Activated T-helper 1 cell treated with Interleukin-2 at 50 U/mL for 16 hours (primary cell): ENCODE measurements at places on chromosomes 12 and 14.

GRCh38 chr14:105493921-105494605, 3.0 kb downstream of the TEDC1 start:
- no peak for DNase-seq

- DNase-seq, result no peak
Observed at GRCh38 chr14:54500744-54501143, 9.0 kb upstream of the CGRRF1 start.

GRCh38 chr12:1851151-1851701, 30.9 kb downstream of the LRTM2 start:
- DNase-seq, result no peak

DNA sequence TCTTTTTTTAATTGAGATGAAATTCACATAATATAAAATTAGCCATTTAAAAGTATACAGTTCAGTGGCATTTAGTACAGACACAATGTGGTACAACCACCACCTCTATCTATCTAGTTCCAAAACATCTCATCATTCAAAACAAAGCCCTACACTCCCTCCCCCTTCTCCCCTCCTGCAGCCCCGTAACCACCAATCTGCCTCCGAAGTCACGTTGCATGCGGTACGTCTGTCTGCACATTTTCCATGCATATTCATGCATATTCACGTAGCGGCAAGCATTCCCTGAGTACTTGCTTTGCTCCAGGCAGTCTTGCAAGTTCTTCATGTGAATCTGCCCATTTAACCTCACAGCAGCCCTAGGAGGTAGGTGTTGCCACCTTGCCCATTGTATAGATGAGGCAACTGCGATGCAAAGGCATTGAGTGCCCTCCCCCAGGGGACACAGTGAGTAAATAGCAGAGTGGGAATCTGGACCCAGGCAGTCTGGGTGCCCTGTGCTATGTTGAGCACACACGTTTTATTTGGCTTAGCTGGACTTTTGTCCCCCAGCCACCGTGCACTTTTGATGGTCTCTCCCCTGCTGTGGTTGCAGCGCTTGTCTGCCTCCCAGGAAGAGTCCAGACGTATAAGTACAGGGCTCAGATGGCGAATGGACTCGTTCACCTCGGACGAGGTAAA, 43.4 kb downstream of the RIN3 start:
- DNase-seq, result no peak

DNA sequence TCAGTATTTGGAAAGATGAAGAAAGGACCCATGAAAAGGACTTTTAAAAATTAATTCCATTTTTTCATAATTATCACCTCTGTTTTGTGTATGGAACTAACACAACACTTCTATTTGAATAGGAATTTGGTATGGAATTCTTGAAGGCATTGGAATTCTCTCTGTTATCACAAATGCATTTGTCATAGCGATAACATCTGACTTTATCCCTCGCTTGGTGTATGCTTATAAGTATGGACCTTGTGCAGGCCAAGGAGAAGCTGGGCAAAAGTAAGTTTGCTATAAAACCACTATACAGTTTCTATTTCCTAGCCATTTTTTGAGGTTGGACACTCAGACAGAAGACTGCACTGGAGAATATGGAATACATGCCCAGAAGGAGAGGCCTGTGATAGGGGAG, 98.6 kb downstream of the SLC5A8 start:
- DNase-seq, result no peak

- DNase-seq, result no peak
Observed at GRCh38 chr12:115620816-115621215, 656.7 kb downstream of the MED13L start.

GRCh38 chr12:125267114-125267513, 201.9 kb downstream of the AACS start:
- DNase-seq, result no peak

DNA sequence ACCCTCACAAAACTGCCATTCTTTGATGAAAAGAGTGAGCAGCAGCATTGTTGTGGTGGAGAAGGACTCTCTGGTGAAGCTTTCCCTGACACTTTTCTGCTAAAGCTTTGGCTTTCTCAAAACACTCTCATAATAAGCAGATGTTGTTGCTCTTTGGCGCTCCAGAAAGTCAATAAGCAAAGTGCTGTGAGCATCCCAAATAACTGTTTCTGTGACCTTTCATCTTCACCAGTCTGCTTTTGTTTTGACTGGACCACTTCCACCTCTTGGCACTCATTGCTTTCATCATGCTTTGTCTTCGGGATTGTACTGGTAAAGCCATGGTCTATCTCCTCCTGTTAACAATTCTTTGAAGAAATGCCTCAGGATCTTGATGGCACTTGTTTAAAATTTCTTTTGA, 424.7 kb upstream of the TMPO start:
- no peak for DNase-seq

- no peak for DNase-seq
Observed at GRCh38 chr12:65998536-65999530, 131.7 kb downstream of the LLPH start.

DNA sequence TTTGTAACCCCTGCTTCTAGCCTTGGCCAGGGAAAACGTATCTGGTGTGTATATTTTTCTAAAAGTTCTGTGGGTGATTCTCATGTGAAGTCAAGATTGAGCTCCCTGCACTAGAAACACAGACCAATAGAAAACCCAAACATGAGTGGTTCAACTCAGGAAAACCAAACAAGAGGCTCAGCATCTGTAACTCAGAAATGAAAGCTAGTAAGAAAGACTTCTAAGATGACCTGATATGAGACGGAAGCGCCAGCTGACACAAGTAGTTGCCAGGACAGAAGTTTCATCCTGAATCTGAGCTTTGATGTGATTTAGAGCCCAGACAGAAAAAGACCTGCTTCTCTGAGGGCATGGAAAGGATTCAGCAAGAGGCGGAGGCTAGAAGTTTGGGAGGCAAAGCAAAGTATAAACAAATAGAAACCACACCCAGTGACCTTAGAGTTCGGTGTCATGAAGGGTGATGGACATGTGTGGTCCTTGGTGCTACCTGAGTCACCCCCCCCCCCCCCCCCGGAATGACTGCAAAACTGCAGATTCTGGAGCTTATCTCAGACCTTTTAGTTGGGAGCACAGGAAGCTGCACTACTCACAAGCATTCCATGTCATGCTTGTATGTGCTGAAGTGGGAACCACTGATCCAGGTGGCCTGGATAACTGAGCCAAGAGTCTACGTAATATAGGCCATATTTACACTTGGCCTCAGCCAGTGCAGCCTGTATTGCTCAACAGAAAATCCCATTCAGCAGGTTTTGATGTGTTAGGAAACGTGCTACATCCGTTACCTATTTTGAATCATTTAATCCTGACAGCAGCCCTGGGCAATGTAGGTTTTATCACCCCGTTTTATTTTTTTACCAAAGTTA, 191.3 kb downstream of the ANO6 start:
- DNase-seq, result no peak

DNA sequence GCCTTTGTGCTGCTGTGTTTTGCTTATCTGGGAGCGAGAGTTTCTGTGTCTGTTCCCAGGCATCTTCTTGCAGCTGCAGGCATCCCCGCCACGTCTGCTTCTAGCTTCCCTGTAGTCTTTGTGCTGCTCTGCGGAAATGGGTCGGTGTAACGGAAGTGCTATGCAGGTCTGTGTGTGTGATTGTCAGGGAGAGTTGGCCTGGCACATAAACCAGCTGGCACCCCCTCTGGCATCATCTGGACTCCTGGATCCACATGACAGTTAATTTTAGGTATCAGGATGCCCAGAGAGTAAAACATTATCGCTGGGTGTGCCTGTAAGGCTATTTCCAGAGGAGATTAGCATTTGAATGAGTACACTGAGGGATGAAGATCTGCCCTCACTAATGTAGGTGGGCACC, 9.4 kb upstream of the OASL start:
- DNase-seq, result no peak

DNA sequence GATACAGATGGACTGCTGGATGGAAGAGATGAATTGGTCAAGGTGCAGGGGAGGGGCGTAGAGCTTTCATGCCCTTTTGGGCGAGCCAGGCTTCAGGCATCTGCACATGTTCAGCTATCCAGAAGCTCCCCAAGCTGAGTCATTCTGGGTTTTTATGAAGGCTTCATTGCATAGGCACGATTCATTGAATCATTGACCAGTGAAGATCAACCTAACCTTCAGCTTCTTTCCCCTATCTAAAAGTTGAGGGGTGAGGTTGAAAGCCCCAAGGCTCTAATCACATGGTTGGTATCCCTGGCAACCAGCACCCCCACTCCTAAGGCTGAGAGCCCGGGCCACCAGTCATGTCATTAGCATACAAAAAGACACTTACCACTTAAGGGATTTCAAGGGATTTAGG, 36.3 kb downstream of the RPS29 start:
- DNase-seq, result no peak

DNA sequence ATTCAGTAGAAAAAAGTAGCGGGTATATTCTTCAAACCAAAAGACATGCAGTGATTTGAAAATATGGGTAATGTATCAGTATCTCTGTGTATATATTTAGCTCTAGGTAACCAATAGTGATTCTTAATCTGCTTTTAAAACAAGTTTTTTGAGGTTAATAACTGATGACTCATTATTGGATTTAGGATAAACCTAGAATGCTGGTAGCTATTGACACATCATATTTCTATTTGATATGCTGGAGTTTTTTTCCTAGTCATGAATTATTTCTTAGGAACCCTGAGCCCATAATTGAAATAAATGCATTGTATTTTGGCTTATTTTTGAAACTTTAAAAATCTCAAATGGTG, 15.5 kb downstream of the ARF6 start:
- DNase-seq, result no peak

DNA sequence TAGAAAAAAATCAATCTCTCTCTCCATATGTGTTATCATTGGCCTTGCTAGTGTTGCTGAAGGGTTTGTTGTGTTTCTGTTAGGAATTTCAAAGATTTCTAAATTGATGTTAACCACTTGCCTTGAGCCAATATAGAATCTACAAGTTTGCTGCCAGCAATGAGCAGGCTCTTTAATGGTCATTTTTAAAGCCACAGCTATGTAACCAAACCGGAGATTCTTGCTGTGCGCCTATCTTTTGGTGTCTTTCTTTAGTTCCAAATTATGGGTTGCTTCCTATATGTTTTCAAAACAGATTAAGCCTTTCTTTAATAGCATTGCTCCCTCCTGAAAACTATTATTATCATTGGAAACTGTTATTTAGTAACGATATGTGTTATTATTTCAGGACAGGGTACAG, 545.7 kb downstream of the DIO2 start:
- no peak for DNase-seq

DNA sequence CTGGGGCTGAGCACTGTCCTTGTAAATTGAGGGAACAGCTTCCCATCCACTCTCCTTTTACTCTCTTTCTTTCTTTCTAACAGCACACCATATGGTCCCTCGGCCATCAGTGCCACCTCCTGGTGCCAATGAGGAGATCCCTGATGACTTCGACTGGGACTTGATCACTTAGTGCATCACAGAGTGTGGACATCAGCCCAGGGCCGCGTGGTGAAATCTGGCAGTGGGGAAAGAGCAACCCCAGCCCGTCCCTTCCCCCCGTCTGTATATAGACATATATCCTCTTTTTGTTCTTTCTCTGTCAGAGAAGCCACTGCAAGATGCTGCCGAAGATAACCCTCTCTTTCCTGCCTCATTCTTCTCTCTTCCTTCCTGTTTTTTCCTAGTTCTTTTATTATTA, 13.5 kb downstream of the C3AR1 start:
- no peak for DNase-seq

DNA sequence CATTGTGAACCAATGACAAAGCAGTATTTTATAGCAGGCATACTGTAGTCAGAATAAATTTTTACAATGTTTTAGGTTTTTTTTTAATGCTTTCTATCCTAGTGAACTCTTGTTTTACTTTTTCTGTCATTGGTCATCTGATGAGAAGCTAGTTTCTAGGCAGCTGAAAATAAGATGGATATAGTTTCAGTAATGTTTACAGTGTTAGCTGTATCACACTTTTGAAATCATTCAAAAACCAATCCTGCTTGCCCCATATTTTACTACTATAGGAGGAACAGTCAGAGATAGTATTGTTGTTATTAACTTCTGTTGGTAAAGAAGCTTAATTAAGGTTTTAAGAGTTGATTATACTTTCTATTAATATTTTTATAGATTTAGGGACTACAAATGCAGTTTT, 24.5 kb downstream of the USP15 start:
- no peak for DNase-seq

- DNase-seq, result peak; percentile 59
Observed at GRCh38 chr12:96399120-96399918, 920 bp downstream of the CDK17 start.

DNA sequence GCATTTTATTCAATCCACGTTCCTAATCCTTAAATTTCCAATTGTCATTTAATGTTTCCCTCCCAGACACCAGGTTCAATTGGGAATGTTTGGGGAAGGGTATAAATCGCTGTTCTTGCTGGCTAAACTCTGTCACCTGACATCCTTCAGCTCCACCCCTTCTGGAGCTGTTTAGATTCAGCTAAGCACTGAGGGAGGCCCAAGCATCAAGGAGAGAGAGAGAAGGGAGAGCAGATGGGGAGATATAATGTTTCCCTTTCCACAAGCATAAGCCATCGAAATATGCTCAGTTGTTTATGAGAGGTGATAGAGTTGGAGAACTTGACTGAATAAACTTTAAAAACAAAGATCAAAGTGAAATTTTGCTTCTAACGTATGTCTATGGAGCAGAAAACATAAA, 1.8 kb downstream of the ABCC9 start:
- no peak for DNase-seq

DNA sequence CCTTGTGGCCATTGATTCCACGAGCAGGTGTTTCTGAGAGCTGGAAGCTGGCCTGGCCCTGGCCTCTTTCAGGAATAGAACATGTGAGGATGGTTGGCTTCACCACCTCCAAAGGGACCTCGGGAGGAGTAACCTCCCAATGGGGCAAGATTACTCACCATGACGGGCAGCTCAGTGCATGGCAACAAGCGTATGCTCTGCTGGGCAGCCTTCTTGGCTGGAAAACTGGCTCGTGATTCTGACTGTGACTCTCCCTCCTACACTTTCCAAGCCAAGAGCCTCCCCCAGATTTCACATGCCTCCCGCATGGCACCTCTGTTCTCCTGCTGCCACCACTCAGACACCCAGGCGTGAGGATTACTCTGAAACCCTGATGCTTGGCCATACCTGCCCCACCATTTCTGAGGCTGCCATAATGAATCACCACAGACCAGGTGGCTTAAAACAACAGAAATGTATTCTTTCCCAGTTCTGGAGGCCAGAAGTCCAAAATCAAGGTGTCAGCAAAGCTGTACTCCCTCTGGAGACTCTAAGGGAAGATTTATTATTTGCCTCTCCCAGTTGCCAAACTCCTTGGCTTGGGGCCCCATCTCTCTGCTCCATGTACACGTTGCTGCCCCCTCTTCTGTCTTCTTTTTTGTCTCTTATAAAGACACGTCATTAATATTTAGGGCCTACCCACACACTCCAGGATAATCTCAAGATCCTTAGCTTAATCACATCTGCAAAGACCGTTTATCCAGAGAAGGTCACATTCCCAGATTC, 215.9 kb downstream of the CHST11 start:
- DNase-seq, result no peak
